ENCODE measurements at places on chromosomes 12 and 14.

- DNase-seq = no peak
These were observed 44.6 kb upstream of the C12orf42 start for GRCh38 chr12:103540319-103540718.

GRCh38 chr14:66045572-66046021 is 440.6 kb upstream of the CCDC196 start:
- DNase-seq = no peak

GRCh38 chr14:89386212-89386886 is 30.7 kb downstream of the FOXN3 start:
- no peak for DNase-seq

- DNase-seq = no peak
These were observed 5.2 kb upstream of the ADSS1 start for GRCh38 chr14:104718871-104719270.

DNA sequence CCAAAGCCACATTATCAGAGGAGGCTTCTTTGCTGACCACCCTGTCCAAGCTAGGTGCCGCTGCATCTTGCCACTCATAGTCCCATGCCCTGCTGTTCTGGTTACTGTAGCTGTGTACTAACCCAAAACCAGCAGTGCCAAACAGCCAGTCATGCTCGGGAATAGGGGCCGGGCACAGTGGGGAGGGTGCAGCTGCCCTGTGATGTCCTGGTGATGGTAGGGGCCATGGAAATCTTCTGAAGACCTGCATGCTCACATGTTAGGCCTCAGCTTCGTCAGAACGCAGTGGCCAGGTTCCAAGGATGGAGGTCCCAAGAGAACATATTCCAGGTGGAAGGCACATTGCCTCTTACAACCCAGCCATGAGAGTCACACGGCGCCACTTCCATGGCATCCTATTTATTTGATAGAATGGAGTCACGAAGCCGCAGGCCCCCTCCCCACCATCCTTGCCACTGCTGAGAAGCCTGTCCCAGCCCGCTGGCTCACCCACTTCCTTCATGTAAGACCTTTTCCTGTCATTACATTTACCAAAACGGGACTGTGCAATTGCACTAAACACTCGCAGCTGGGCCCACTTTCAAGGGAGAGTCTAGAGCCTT is 48.5 kb downstream of the FAM222A start:
- no peak for DNase-seq

DNA sequence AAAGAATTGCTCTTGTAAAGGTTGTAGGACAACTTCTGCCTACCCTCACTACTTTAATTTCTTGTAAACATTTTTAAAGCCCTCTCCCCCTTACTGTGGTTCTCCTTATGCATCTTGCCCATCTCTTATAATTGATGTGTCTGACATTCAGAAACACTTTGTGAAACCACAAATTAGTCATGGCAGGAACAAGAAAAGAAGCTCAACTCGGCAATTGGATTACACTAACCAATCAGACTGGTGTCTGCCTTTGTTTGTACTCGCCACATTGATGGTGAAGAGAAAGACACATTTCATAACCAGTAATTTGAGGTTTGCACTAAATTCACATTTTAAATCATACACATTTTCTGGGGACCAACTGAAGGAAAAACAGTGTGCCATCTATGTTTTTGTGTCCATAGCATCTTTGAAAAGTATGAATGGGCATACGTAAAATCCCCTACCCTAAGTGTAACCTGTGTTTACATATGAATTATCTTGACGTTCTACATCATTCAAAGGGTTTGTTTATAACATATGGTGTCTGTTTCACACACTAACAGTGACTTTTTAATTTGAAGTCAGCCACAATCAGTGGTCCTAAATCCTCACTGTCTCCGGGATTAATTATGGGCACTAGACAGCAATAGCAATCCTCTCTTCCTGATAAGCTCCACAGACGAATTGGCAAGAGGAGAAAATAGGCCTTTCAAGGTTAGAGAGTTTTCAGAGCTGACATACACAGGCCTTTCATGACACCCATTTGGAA is 49.9 kb downstream of the OTX2 start:
- DNase-seq = no peak

DNA sequence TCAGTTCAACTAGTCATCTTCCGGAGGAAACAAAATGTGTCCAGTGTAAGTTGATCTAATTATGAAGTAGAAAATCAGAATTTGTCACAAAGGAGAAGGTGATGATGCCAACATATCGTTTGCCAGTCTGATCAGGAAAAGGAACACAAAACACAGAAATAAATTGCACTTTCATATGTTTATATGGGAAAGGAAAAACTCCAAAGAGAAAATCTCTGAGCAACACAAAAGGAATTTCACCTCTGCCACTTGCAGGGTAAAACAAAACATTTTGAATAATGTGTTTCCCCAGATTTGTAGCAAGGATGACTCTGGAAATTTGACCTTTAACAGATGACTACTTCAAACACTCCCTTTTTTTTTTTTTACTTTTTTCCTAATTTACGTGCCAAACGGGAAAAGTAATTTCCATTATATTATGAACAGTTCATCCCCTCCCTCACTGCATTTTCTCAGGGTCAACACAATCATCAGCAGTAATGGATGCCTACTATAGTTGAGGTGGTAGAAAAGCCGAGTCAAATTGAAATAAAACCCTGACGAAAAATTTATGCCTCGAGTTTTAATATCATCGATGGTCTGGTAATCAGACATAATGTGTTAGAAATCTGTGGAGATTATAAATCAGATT is 25.6 kb downstream of the MGAT4C start:
- no peak for DNase-seq

GRCh38 chr12:85831327-85831990 is 4.8 kb downstream of the RASSF9 start:
- no peak for DNase-seq

- DNase-seq = no peak
These were observed 1.1 kb downstream of the KMT2D start for GRCh38 chr12:49059299-49060171.

DNA sequence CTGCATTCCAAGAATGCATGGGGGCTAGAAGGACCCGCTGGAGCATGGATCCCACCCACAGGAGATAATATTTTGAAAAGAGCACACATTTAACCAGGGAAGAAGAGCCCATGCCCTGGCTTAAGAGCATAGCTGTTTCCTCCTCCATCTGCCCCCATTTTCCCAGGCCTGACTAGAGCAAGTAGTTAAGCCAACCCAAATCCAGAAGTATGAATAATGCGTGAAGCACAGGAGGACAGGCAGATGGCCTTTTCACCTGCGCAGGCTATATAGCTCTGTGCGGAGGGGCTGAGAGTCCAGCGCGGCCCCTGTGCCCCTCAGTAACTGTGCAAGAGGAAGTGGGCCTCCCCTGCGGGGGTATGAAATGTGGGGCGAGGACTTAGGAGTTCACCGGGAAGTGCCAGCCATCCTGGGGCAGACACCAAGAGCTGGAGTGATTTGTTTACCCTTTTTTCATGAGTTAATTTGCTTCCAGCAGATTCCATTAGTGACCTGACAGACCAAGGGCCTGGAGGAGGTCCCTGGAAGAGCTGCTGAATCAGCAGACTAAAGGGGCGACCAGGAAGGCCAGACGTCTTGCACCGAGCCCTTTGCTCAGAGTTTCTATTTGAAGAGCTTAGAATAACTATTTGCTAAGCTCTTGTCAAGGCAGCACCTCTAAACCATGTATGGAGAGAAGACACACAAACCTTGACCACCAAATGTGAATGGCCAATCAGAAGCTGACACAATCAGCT is 37.2 kb downstream of the DPF3 start:
- DNase-seq = no peak

GRCh38 chr14:26163761-26164160 is 434.1 kb downstream of the NOVA1 start:
- DNase-seq = no peak

DNA sequence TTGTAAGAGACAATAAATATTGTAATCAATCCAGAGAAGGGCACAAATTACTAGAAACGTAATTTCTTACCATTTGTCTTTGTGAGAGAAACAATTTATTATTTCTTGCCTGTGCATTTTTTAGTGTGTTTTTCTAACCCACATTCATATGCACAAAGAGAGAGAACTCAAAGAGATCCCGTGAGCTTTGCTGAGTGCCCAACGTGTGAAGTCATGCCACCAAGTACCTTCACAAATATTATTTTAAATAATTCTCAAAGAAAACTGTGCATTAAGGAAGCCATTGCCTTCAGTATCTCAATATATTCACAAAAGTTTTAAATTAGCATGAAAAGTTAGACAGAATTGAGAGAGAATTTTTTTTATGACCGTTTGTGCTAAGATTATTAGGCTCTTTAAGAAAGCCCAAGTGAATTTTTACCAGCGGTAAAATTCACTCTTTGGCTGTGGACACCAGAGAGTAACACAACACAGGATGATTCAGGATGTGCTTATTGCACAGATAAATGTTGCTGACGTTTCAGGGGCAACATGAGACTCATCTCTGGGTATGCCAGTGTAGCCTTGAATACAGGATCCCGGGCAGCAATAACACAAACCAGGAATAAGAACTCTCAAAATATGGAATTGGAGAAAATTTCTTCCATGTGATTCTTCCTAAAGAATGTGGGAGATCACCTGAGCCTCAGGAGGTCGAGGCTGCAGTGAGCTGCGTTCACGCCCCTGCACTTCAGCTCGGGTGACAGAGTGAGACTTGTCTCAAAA is 2.9 kb downstream of the ARHGDIB start:
- no peak for DNase-seq

DNA sequence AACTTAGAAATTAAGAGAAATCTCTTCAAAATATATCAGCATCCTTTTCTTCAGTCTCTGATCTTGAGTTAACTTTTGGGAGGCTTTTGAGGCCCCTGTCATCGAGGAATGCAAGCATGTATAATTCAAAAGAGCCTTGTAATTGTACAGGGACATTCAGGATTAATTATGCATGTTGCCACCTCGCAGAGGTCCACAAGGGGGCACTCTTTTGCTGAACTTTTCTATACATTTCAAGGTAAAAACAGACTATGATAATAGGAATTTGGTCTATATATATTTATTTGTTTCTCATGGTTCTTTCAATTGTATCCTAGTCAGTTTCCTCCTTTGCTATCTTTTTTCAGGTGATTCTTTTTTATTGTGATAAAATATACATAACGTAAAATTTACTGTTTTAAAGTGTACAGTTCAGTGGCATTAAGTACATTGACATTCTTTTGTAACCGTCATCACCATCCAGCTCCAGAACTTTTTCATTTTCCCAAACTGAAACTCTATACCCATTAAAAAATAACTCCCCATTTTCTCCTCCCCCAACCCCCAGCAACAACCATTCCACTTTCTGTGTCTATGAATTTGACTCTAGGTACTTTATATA is 47.0 kb upstream of the SLC2A13 start:
- DNase-seq = no peak

- no peak for DNase-seq
These were observed 11.8 kb upstream of the WSCD2 start for GRCh38 chr12:108117163-108117849.

DNA sequence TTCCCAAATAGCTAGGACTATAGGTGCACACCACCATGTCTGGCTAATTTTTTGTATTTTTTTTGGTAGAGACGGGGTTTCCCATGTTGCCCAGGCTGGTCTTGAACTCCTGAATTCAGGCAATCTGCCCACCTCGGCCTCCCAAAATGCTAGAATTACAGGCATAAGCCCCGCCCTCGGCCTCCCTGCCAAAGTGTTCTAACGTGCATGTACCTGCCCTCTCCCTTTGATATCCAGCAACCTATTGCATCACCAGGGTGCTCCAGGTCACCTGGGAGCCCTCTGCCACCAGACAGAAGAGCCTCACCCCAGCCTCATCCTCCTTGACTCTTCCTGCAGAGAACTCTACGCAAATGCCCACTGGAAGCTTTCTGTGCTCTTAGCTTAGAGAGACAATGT is 2.2 kb upstream of the EML1 start:
- DNase-seq = no peak

DNA sequence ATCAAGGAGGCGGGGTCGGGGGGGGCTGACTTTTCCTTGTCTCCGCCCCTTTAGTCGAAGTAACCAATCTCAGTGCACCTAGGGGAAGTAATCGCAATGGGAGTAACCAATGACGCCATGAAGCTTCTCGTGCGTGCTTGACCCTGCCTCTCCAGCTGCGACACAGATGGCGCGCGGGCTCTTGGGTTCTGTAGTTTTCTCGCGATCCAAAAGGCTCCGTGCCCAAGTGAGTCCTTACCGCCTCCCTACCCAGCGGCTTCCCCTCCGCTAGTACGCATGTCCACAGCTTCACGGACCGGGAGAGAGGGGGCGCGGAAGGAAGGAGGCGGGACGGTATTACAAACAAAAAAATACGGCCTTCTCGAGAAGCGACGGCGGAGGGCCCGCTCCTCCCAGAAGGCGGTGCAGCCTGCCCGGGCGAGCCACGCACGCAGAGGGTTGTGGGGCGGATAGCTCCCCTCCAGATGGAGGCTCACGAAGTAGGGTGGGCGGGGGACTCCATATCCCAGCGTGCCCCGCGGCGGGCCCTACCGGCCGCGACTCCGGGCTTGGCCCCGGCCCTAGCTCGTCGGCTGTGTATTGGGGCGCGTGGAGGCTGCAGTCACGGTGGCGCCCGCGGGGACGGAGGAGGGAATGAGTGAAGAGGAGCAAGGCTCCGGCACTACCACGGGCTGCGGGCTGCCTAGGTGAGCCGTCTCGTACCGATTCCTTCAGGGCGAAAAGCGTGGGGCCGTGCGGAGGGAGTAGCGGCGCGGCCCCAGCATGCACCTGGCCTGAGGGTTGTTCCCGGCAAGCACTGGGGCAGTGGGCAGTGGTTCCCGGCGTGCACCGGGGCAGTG is at the start of gene TARBP2:
TSS of gene TARBP2 (plus strand) at position 508 of the 839 bp plus-strand sequence. CDS start at position 634, 126 bp downstream.
- DNase-seq = peak; percentile 87

DNA sequence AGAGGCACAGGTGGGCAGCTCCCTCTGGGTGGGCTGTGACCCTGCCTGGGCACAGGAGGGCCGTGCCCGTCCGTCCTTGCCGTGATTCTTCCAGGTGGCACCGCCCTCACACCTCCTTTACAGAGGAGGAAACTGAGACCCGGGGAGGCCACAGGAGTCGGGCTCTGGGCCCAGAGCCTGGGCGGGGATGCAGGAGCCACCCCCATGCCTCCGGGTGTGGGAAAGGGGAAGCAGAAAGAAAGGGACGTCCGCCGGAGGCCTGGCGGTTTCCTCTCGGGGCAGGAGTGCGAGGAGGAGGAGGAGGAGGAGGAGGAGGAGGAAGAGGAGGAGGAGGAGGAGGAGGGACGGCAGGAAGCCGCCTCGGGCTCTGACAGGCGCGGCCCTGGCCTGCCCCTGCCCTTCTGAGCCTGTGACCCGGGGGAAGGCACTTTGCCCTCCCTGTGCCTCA is 23.0 kb downstream of the SH2B3 start:
- no peak for DNase-seq

GRCh38 chr14:47186486-47186885 is 488.9 kb downstream of the MDGA2 start:
- DNase-seq = no peak

DNA sequence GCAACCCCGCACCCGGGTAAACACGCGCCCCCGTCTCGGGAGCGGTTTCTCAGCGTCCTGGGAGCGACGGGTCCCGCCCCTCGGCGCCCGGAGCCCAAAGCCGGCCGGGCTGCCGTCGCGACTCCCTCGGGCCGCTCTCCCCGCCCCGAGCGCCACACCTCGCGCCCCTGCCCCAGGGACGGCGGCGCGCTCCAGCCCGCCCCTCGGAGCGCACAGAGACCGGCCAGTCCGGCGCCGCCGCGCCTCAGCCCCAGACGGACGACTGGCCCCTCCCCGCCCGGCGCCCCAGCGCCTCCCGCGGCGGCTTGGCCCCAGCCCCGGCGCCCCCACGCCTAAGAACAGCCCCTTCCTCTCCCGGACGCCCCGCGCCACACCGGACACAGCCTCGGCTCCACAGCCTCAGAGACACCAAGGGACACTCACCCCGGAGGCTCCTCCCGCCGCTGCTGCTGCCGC is 411 bp downstream of the BTBD7 start:
- DNase-seq = peak; percentile 28

GRCh38 chr14:65495196-65495595 is 82.7 kb downstream of the FUT8 start:
- DNase-seq = no peak

GRCh38 chr14:33839193-33840076 is 111.4 kb downstream of the EGLN3 start:
- DNase-seq = peak; percentile 8
